ENCODE measurements at places on chromosomes 7 and 10. TPM values are rescaled to one million over a fixed set of nuclear protein-coding genes. Genes with fewer than 3 reads are reported as not detected.

DNA sequence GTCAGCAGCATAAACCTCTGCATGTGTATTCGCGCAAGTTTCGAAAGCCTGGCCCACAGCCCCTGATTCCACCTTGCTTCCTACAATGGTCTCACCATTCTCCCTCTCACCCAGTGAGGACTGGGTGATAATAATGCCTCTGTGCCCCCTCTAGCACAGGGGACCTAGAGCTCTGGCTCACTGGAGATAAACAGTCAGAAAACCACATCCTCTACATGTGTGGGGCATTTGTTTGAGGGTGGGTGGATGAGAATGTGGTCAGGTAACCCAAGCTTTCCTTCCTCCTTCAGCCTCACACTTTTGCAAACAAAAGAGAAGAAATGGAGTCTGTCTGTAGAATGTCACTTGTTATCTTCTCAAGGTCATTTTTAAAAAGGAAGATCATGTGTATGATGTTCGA is 373.5 kb downstream of the KCNMA1 start:
- H3K27me3 ChIP-seq = peaks cover 22% of the 10 kb centered on the region
- H3K27ac ChIP-seq = no peak overlapping the region
- no peak for DNase-seq
- peaks cover 12% of the 10 kb centered on the region for H3K4me1 ChIP-seq
- no peaks in the 10 kb centered on the region for H3K36me3 ChIP-seq

DNA sequence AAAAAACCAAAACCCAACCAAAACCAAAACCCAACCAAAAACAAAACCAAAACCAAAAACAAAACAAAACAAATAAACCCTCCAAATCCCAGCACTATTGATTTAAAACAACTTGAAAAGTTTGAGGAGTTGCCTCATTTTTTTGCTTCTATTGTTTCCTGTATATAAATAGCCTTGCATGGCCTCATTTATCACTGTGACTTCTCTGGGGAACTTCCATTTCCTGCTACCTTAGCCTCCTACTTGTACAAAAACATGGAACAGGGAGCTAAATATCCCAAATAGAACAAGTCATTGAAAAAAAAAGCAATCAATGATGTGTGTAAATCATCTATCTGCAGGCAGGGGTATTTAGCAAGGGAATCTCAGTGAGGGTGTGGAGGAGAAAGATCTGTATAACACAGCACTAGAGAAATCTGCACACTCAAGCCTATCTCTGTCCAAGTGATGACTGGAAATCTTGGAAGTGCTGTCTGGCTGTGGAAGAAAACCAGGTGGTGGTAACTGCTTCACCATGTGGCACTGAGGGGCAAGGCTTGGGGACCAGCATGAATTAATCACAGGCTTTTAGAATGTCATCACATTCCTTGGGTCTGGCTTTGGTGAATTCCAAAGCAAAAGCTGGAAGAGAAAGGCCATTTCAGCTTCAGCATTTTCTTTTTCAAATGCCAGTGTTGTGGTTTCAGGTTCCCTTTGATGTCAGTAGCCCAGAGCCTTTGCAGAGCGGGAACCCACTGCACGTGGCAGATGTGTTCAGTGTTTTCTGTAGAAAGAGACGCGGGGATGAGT is 349.5 kb upstream of the ZNF32 start:
- peaks cover 6% of the 10 kb centered on the region for H3K4me1 ChIP-seq
- no peak overlapping the region for H3K4me3 ChIP-seq

DNA sequence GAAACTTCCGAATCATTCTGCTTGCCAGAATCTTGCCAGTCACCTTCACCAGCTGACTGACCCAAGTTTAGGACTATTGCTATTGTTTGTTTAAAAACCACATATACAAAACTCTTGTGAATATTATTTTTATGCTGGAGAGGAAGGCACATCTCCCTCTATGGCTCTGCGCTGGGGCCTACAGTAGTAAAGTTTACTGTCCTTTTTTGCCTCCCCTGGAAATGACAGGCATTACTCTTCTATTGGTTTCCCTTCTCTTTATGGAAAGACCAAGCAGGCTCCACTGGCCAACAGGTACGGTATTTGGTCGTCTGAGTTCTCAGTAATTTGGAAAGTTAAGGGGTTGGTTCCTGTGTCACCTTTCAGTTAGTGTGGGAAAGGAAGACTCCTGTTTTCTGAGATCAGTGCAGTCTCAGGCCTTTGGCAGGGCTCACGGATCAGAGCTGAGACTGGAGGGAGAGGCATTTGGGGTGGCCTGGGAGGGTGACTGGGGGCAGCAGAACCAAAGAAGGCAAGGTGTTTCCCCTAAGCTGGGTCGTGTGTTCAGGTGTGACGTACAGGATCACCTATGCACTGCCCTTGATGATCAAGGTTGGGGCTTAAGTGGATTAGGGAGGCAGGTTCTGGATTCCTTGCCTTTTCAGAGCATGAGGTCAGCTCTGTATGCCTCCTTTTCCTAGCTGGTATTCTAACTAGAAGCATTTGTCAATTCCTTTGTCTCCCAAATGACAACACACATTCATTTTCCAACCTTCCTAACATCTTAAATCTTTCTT is 16.0 kb upstream of the KIF5B start:
- no peaks in the 10 kb centered on the region for H3K4me1 ChIP-seq
- H3K27me3 ChIP-seq = no peaks in the 10 kb centered on the region
- no peak for DNase-seq
- no peak overlapping the region for H3K27ac ChIP-seq

- H3K36me3 ChIP-seq = no peaks in the 10 kb centered on the region
- peak overlapping the region; percentile 2 for H3K27ac ChIP-seq
- H3K27me3 ChIP-seq = no peaks in the 10 kb centered on the region
- DNase-seq = no peak
- no peak overlapping the region for H3K4me3 ChIP-seq
Measured at GRCh38 chr10:50575477-50576244, 48.1 kb downstream of the SGMS1 start.

GRCh38 chr10:69224862-69225657 is 4.9 kb downstream of the HKDC1 start:
- peak overlapping the region; percentile 87 for H3K27ac ChIP-seq
- H3K4me1 ChIP-seq = peaks cover 26% of the 10 kb centered on the region
- no peaks in the 10 kb centered on the region for H3K36me3 ChIP-seq
- no peak overlapping the region for H3K4me3 ChIP-seq
- no peaks in the 10 kb centered on the region for H3K27me3 ChIP-seq

GRCh38 chr7:112572669-112573301 is 92.0 kb downstream of the LSMEM1 start:
- no peaks in the 10 kb centered on the region for H3K36me3 ChIP-seq
- H3K27ac ChIP-seq = no peak overlapping the region
- DNase-seq = no peak
- no peak overlapping the region for H3K4me3 ChIP-seq
- H3K4me1 ChIP-seq = peaks cover 6% of the 10 kb centered on the region

DNA sequence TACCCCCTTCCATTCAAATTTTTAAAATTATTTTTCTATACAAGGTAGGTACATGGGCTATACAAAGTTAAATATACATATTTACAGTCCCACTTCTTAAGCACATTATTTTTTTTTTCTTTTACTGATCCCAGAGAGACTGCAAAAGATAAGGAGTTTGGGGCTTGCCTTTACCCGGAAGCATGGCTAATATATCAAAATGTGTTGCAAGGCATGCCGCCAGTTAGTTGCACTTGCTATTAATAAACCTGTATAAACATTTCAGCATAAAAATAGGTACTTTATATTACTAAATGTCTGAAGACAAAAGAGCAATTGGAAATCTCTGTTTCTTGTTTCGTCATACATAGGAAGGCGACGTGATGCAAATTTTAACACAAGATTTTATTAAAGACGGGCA is 21.5 kb upstream of the PDLIM1 start:
- no peaks in the 10 kb centered on the region for H3K36me3 ChIP-seq
- H3K27me3 ChIP-seq = no peaks in the 10 kb centered on the region
- no peak for DNase-seq

DNA sequence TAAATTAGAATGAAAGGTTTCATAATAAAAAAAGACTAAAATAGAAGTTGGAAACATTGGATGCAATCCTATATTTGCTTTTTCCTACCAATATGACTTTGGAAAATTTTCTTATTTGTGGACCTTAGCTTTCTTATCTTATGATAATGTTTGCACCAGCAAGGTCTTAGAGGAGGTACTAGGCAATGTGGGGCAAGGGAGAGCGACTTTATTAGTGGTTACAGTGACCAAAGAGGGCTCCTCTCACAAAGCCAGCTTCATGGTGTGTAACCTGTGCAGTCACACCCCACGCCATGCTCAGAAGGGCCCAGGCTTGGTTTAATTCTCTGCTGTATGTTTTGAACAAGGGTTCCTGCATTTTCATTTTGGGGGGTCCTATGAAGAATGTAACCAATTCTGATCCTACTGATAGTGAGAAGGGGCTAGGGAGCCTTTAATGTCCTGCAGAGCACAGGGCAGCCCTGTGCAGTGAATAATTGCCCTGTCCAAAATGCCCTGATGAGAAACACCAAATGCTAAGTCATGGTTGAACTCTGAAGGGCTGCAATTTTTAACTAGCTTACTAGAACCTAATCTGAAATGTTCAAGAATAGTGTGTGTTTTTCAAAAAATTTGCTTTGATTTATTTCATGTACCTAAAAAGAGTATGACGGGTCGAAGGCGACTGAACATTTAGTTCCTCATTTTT is 1047.8 kb downstream of the LRMDA start:
- no peak overlapping the region for H3K27ac ChIP-seq
- H3K36me3 ChIP-seq = peaks cover 5% of the 10 kb centered on the region
- H3K4me1 ChIP-seq = no peaks in the 10 kb centered on the region
- no peak overlapping the region for H3K4me3 ChIP-seq

DNA sequence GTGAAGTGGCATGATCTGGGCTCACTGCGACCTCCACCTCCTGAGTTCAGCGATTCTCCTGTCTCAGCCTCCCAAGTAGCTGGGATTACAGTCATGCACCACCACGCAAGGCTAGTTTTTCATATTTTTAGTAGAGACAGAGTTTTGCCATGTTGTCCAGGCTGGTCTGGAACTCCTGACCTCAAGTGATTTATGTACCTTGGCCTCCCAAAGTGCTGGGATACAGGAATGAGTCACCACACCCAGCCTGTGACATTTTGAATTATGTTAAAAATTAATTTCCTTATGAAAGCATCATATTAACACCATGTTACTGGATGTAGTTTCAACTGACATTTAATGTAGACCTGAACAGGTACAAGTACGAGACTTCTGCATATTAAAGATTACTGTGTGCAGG is 24.3 kb downstream of the ABCB4 start:
- H3K4me1 ChIP-seq = peaks cover 51% of the 10 kb centered on the region
- no peak overlapping the region for H3K4me3 ChIP-seq
- no peaks in the 10 kb centered on the region for H3K27me3 ChIP-seq

- no peak for DNase-seq
- no peak overlapping the region for H3K4me3 ChIP-seq
- peaks cover 6% of the 10 kb centered on the region for H3K4me1 ChIP-seq
- no peak overlapping the region for H3K27ac ChIP-seq
Measured at GRCh38 chr10:71088054-71088453, 124.3 kb upstream of the UNC5B start.

GRCh38 chr7:113519472-113519871 is 399.3 kb downstream of the PPP1R3A start:
- no peaks in the 10 kb centered on the region for H3K36me3 ChIP-seq
- no peak for DNase-seq
- no peak overlapping the region for H3K27ac ChIP-seq
- no peaks in the 10 kb centered on the region for H3K4me1 ChIP-seq

- no peak for DNase-seq
- H3K27ac ChIP-seq = no peak overlapping the region
- H3K4me1 ChIP-seq = no peaks in the 10 kb centered on the region
- H3K36me3 ChIP-seq = no peaks in the 10 kb centered on the region
Measured at GRCh38 chr7:29619848-29620555, 56.4 kb downstream of the PRR15 start.

GRCh38 chr7:5501465-5501864 is 77.8 kb upstream of the TNRC18 start:
- no peaks in the 10 kb centered on the region for H3K27me3 ChIP-seq
- no peak for DNase-seq

- H3K27me3 ChIP-seq = peaks cover 15% of the 10 kb centered on the region
- H3K4me1 ChIP-seq = peaks cover 33% of the 10 kb centered on the region
- peak overlapping the region; percentile 98 for H3K27ac ChIP-seq
- peak overlapping the region; percentile 89 for H3K4me3 ChIP-seq
- no peaks in the 10 kb centered on the region for H3K36me3 ChIP-seq
Measured at GRCh38 chr7:87474533-87475358, 734 bp downstream of the ABCB4 start.

GRCh38 chr7:106666353-106666752 is 5.4 kb upstream of the CCDC71L start:
- no peaks in the 10 kb centered on the region for H3K27me3 ChIP-seq
- no peak for DNase-seq
- H3K4me1 ChIP-seq = no peaks in the 10 kb centered on the region
- peaks cover 3% of the 10 kb centered on the region for H3K36me3 ChIP-seq
- no peak overlapping the region for H3K27ac ChIP-seq
- no peak overlapping the region for H3K4me3 ChIP-seq

GRCh38 chr10:86061278-86062197 is 305.1 kb downstream of the GRID1 start:
- H3K4me3 ChIP-seq = no peak overlapping the region
- no peak overlapping the region for H3K27ac ChIP-seq
- H3K27me3 ChIP-seq = peaks cover 9% of the 10 kb centered on the region
- H3K4me1 ChIP-seq = no peaks in the 10 kb centered on the region
- no peaks in the 10 kb centered on the region for H3K36me3 ChIP-seq

DNA sequence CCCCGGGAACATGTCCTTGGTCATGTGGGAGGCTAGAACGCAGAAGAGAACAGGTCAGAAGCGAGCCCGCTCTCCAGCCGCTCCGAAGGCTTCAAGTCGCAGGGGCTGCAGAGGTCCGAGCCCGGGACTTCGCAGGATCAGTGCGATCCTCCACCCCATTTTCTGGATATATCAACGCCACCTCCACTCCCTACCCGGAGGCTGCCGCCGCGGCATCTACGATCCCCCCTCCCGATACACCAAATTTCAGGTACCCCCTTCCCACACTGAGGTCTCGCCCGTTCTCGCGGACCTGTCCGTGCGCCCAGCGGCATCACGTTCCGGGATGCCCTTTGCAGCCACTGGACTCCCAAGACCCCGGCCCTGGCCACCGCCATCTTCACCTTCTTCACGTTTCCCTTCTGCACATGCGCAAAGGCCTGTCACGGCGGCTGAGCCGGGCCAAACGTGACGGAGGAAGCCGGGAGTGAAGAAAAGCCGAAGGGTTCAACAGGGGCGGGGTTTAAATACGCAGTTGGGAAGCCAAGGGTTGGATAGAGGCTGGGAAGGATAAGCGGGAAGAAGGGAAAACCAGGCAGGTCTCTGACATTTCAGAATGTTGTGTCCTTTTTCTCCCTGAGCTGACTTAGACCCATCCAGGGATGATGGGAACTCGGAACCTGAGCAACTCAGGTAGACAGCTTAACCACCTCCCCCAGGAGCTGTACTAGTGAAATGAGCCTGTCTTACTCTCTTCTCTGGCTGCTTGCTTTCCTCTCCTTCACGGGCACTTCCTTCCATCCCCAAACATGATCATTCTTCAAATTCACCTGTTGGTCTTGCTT is at the start of gene NDUFB8:
NDUFB8 (minus strand) TSS at position 397 of the 824 bp plus-strand sequence; CDS start at position 377, 20 bp downstream.
- peaks cover 5% of the 10 kb centered on the region for H3K36me3 ChIP-seq
- no peaks in the 10 kb centered on the region for H3K27me3 ChIP-seq
- H3K27ac ChIP-seq = peak within 1 kb of the TSS; percentile 100
- H3K4me3 ChIP-seq = peak within 1 kb of the TSS; percentile 100
- peak; percentile 90 for DNase-seq
- peaks cover 23% of the 10 kb centered on the region for H3K4me1 ChIP-seq

The TMEM236 gene
- 0.05 TPM for total RNA-seq

The GGCT gene
- 73.1 TPM for total RNA-seq

The PSMA2 gene
- total RNA-seq = 128 TPM

The TRPV5 gene
- total RNA-seq = not detected

The MAGI2 gene
- 10.0 TPM for total RNA-seq

The LRIT1 gene
- total RNA-seq = not detected

The PPIF gene
- 74.2 TPM for total RNA-seq

The ANKRD61 gene
- total RNA-seq = 0.80 TPM

Measured in neural crest cell (in vitro differentiated cells).